ENCODE measurements at places on chromosomes 2 and 18. TPM values are rescaled to one million over a fixed set of nuclear protein-coding genes. Genes with fewer than 3 reads are reported as not detected.
A peak's percentile ranks its signal among the peaks of the same experiment; 100 is the strongest.

DNA sequence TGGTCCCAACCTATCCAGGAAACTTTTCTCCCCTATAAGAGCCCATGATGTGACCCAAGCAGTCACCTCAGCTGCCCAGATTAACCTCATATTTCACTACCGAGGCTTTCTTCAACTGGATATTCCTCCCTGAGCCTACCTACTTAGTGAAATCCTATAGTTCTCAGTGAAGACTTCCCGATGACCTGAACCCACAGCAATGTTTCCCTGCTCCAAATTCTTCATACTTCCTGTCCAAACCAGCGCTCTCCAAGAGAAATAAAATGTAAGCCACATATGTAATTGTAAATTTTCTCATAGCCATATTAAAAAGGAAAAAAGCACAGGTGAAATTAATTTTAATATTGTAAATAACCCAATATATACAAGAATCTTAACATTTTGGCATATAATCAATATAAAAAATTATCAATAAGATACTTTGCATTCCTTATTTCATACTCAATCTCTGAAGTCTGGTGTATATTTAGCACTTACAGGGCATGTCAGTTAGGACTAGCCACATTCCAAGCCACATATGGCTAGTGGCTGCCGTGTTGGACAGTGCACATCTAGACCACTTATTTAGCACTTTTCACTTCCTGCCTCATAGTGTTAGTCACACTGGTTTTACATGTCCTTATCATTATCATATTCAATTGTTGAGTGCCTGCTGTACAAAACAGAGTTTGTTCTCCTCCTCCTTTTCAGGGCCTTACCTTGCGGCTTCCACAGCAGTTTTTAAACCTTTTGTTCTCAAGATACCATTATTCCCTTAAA, 1.9 kb upstream of the STAT4 start:
- ATAC-seq: peak; percentile 42

DNA sequence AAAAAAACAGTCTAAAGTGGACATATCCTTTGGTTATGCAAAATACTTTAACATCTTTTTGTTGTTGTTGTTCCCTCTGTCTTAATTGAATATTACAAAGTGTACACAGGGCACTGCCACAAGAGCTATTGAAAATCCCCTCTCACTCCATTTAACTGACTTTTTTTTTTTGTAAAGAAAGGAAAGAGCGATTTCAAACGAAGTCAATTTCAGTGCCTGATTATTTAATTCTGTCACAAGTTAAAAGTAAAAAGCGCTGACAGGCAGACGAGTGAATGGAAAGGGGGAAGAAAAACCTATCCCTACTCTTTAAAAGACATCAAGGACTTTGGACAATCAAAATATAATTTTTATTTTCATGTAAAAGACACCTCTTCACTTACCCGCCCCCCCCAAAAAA, 1.9 kb downstream of the FIGN start:
- no peak for ATAC-seq

GRCh38 chr2:96485751-96486651, 19.2 kb downstream of the NEURL3 start:
- ATAC-seq: peak; percentile 96

DNA sequence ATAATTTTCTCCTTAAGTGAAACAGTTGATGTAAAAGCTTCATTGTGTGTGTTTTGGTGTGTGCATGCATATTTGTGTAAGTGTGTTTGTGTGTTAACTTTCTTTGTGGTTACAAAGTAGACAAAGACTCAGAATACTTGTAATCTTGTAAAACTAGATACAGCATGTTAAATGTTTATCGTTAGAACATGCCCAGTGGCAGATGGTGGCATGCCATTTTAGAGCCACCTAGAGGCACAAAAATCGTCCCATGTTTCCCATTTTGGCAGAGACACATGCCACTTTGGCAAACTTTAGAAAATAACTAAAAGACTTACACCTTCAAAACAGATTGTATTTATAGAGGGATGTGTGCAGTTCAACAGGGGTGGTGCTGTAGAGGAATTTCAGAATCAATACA, 224.1 kb downstream of the LRP1B start:
- no peak for ATAC-seq

DNA sequence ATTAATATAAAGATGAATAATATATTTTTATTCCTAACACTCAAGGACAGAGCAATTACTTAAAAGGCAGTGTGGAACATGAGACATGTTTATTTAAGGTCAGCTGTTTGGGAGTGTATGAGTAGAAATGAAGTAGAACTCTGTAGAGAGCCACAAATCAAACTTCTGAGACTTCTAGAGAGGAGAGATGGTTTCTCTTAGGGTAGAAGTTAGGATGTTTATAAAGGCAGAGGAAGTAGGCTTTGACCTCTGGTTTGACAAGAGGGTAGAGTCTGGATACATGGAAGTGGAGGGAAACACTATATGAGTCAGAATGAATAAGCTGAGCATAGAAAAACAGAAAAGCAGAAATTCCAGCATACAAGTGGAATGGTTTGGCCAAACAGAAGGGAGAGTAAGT, 262.1 kb upstream of the KLHL14 start:
- no peak for ATAC-seq

- ATAC-seq: no peak
Observed at GRCh38 chr2:125471963-125472362, 1184.0 kb upstream of the GYPC start.

DNA sequence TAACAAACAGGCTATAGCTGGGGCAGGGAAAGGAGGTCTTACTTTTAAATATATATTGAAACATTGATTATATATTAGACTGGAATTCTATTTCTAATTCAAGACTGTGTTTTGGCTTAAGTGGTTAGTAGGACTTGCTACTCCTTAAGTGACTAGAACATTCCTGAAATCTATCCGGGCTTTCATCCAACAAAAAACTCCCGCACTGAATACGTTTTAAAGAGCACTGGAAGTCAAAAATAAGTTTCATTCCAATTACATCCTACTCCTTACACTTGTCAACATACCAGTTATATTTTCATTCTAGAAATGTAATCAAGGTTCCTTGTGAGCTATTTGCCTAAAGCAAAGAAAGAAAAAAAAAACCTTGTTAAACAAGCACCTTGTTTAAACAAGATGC, 204.6 kb downstream of the SP3 start:
- no peak for ATAC-seq

DNA sequence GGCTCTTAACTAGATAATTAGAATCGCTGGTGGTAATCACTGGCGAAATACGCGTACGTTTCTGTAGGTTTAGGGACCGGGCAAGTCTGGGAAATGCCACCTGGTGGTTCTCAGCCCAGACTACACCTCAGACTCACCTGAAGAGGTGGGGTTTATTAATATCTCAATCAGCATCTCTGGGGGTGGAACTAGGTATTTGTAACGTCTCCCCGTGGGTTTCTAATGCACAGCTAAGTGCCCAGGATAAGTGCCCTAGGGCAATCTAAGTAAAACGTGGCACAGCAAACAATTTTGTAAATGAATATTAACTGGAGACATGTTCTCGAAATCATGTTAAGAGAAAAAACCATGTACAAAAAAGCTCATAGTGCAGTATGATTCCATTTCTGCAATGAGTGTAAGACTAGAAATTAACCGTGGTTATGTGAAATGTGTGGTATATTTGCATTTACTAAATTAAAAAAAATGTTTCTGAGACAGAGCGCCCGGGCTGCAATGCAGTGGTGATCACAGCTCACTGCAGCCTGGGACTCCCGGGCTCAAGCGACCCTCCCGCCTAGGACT, 760 bp upstream of the CNOT11 start:
- peak; percentile 50 for ATAC-seq

- ATAC-seq: no peak
Observed at GRCh38 chr2:231318436-231318835, 77.1 kb upstream of the B3GNT7 start.

The IL1RL1 gene
- 0.79 TPM for total RNA-seq

The DOK6 gene
- not detected for total RNA-seq

The GPR39 gene
- total RNA-seq: not detected

The FSHR gene
- total RNA-seq: not detected
